MV-4-11 (cell line): ENCODE measurements at places on chromosomes 2 and 18.

DNA sequence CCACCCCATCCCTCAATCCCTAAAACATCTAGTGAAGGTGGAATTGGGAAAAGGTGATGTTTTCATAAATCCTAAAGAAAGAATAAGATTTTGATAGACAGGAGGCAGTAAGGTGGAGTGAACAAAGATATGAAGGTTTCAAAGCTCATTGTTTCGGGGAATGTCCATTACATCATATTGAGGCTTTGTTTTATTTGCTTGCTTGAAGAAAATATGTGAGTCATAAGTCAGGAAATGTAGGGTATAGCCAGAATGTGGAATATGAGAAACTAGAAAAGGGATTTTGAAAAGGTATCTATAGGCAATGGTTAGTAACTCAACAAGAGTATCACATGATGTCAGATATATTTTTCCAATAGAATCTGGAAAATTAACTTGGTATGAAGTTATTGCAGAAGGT lies 1178.5 kb upstream of the ACVR2A start:
- no peak for DNase-seq

DNA sequence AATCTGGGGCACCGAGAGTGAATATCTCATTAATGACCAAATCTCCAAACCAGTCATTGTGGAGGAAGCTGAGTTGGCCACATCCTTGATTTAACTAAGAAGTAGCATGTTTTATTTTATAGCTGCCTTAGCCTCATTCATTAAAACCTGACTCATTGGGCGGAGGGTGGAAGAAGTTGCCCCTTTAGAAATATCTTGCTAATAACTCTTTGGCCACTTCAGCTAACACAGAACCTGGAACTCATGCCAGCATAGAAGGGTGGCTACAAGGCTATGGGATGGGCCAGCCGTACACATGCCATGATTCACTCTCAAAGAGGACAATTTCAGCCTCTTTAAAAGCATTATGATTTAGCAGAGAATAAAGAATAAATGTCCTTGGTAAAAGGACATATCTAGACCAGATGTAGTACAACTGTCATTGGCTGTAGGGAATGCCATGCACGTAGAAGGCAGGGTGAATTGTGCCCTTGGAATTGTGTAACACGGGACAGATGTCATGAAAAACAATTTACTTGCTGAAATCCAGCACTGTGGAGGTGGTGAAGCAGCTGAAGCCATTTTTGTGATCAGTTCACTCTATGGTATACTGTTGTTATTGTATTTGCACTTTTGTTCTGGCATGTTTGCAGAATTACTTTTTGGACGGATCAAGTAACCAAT lies 330.0 kb downstream of the PLCL1 start:
- DNase-seq, result no peak

GRCh38 chr2:122643725-122644329 lies 888.4 kb downstream of the TSN start:
- DNase-seq, result no peak

GRCh38 chr18:40215979-40216378 lies 1739.1 kb upstream of the PIK3C3 start:
- DNase-seq, result no peak

- DNase-seq, result no peak
Observed at GRCh38 chr2:86068136-86068588, 37.5 kb downstream of the POLR1A start.

GRCh38 chr2:2152451-2152850 lies 178.6 kb downstream of the MYT1L start:
- no peak for DNase-seq

GRCh38 chr18:55326134-55326533 lies 261.9 kb downstream of the TCF4 start:
- DNase-seq, result no peak

- peak; percentile 27 for DNase-seq
Observed at GRCh38 chr2:27496357-27497287, at the start of gene GCKR. Gene GCKR (plus strand): TSS chr2:27496839. CDS start chr2:27496905, 66 bp downstream.

DNA sequence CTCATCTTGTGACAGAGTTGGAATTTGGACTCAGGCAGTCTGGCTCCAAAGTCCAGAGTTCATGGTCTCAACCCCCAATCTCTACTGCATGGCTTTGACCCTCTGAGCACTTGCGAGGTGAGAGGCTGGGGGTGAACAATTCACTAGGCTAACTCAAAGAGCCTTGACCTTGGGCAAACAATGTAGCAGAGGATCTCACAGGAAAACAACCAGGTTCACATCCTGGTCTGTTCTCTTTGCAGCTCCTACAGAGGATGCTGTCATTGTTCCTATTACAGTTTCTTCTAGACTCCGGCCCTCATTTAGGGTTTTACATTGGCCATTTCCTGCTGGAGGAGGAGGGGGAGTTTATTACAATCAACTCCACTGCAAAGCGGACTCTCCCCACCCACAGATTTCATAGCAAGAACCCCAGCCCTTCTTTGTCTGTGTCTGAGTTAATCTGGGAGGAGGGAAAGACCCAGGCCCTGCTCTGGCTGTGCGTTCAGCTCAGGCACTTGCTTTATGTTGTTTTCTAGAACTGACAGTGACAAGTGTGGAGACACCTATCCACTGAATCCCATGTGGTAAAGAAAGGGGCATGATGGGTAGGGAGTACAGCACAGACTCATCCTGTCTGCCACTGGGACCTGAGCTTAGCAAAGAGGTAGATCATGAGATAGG lies 101.6 kb downstream of the LBH start:
- DNase-seq, result no peak

- no peak for DNase-seq
Observed at GRCh38 chr2:85283641-85284040, 44.1 kb downstream of the TGOLN2 start.

DNA sequence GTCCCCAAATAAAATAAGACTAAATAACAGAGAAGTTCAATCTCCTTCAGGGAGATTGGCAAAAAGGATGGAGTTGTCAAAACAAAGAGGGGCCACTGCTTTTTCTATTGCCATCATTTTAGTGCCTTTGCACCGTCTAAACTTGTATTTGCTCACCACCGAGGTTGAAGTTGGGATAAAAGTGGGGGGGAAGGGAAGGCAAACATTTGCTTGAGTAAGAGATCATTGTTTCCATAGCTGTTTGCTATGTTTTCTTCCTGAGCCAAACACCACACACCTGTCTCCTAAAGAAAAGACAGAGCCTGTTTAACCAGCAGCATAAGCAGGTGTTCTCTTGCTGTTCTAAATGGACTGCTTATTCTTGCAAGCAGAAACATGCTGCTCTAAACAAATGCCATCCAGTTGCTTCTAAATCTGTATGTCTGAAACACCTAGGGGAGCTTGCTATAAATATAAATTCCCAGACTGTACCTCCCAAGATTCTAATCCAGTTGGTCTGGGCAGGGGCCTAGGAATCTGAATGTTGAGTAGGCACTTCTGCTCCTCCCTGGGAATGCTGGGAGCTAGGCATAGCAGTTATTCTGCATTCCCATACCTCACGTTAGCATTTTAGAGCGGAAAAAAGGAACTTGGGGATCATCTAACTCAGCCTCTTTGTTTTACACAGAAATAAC lies 179.4 kb upstream of the ARL4C start:
- DNase-seq, result no peak

DNA sequence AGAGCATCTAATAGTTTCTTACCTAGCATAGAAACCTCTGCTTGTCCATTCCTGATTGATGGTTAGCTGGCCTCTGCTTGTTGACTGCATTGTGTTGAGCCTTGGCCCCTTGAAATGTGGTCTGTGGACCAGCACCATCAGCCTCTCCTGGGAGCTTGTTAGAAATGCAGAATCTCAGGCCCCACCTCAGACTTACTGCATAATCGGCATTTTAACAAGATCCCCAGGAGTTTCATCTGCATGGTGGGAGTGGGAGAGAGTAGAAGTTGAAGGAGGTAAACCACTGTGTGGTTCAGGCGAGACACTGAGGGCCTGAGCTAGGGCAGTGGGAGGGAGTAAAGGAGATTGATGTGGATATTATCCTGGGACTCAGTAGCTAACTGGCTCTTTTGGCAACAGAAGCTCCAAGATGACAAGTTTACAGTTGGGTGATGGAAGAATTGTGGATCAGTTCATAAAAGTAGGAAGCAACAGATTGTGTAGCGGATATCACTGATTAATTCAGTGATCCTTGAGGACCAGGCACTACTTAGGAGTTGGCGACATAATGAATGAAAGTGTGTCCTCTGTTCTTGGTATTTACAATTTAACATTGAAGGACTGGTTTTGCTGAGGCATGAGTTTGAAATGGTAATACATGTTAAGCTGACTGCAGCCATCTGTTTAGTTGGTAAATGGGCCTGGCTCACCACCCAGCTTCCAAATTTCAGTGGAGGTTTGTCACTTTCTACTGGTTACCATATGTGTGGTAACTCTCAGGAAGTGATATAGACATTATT lies 20.9 kb downstream of the PHLPP1 start:
- DNase-seq, result no peak

DNA sequence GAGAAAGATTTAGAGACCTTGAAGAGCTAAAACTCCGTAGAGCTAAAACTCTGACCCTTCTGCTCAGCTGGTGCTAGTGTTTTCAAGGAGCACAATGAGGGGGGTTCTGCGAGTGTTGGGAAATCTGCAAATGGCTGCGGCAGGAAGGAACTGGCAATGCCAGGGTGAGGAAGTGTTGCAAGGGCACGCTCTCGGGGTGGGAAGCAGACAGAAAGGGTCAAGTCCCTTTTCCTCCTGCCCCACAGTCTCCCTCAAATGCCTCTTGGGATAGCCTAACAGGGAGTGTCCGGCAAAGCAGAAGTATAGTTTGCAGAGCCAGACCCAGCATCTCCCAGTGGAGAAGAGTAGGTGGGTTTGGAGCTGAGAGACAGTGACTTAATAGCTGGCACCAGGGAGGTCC lies 60.5 kb downstream of the NCAPH start:
- DNase-seq, result peak; percentile 35

DNA sequence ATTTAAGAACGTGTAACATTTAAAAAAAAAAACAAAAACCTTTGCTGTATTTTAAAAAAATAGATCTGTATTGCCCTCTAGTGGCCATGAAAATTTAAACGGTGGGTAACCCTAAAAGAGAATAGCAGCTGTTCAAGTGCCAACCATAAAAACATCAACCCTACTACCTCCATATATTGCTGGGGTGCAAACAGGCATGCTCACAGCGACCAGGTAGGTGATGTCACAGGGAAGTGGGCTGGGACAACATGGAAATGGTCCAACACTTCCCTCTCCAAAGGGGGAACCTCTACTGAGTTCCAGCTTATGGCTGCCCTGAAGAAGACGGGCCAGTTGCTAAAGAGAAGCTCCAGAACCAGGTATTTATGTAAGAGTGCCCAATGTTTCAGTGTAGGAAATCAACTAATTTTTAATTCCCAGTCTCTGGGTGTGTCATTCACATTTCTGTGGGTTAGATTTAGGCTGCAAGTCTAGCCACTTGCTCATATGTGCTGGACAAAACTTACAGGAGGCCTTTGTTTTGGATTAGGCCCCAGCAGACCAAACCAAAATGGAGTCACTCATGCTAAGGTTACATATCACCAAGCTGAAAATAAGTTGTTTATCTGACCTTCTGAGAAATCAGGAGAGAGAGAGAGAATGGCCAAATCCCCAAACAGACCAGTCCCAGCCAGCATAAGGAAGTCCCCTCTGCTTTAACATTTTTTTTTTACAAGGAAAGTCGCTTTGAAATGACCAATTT lies 54.5 kb downstream of the SKA1 start:
- peak; percentile 42 for DNase-seq

GRCh38 chr2:18243816-18244215 lies 316.6 kb downstream of the RDH14 start:
- no peak for DNase-seq

GRCh38 chr18:61400716-61401115 lies 67.5 kb downstream of the CDH20 start:
- DNase-seq, result peak; percentile 38

DNA sequence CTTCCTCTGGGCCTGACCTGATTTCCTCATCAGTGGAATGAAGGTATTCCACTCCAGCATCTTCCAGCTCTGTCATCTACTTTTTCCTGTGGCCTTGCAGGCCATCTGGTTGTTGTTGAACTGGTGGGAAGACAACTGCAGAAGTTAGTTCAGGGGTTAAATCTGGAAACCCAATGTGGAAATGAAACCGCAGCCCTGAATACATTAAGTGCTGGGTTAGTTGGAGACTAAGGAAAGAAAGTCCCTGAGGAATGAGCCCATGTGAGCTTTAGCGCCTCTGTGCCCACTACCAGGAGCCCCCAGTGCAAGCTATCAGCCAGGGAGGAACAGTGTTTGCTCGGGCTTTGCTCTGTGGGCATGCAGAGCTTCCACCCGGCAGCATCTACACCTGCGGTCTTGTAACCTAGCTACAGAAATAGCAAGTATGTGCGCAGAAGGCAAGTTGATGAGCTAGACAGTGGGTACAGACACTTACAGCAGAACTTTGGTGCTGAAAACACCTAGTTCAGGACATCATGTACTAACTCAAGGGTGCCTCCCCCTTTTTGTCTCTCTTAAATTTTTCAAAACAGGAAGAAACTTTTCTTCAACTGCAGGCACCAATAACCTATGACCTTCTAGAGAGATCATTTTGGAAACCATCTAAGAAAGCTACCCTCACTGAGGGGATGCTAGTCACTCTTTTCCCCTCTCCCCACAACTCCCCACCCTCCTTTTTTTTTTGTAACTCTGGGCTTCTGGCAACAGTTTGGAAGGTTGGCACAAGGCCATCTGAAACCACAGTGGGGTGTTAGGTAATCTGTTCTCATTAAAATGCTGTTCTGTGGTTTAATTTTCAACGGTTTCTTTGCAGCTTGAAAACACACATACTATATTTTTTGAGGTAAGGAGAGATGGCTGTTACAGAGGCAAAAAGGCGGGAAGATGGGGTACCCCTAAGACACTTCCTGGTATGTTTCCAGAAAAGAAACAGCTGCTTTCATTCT lies 18.3 kb upstream of the CXCR4 start:
- peak; percentile 98 for DNase-seq

- no peak for DNase-seq
Observed at GRCh38 chr2:46537624-46538295, 58.4 kb downstream of the TMEM247 start.

- DNase-seq, result no peak
Observed at GRCh38 chr18:43665105-43665788, 388.0 kb upstream of the SYT4 start.

DNA sequence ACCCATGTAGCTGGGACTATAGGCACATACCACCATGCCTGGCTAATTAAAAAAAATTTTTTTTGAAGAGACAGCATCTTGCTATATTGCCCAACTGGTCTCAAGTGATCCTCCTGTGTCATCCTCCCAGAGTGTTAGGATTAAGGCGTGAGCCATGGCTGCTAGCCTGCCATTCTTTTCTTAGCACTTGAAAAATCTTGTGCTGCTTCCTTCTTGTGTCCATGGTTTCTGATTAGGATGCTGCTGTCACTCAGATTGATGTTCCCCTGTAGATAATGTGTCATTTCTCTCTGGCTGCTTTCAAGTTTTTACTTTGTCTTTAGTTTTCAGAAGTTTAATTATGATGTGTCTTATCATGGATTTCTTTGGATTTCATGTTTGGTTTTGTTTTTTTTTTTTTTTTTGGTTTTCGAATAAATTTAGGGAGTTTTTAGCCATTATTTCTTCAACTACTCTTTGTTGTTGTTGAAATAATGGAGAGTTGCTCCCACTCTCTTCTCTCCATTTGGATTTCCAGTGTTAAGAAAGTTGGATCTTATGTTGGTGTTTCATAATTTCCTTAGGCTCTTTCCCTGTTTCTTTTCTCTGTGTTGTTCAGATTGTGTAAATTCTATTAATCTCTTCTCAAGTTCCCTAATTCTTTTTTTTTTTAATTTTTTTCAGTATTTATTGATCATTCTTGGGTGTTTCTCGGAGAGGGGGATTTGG lies 2.5 kb downstream of the ATP9B start:
- peak; percentile 85 for DNase-seq
